GM23338 (cell line): ENCODE measurements at places on chromosomes 2 and 18. TPM values are rescaled to one million over a fixed set of nuclear protein-coding genes. Genes with fewer than 3 reads are reported as not detected.

Gene AKAIN1
- not detected in 2 replicates for polyA plus RNA-seq

Gene GALNT14
- polyA plus RNA-seq, result 5.4 and 5.6 TPM in 2 replicates

- H3K36me3 ChIP-seq, result peaks cover 29% of the 10 kb centered on the region
- DNase-seq, result peak; percentile 96
- H3K27me3 ChIP-seq, result 0 out of 2 replicates have a peak, but pooled peaks cover 7% of the 10 kb centered on the region
- peak within 1 kb of the TSS; percentile 78 for H3K4me3 ChIP-seq
- peaks cover 31% of the 10 kb centered on the region for H3K4me1 ChIP-seq
Measured at GRCh38 chr2:112645310-112646101, at the start of gene SLC20A1. TSS of gene SLC20A1 (plus strand) at chr2:112645939. CDS start at chr2:112646829, 890 bp downstream.

GRCh38 chr2:189276277-189276676 is 96.7 kb upstream of the COL5A2 start:
- H3K4me1 ChIP-seq, result no peaks in the 10 kb centered on the region
- no peak overlapping the region for H3K4me3 ChIP-seq
- H3K36me3 ChIP-seq, result no peaks in the 10 kb centered on the region
- no peaks in the 10 kb centered on the region for H3K27me3 ChIP-seq
- no peak overlapping the region for H3K27ac ChIP-seq
- DNase-seq, result no peak

DNA sequence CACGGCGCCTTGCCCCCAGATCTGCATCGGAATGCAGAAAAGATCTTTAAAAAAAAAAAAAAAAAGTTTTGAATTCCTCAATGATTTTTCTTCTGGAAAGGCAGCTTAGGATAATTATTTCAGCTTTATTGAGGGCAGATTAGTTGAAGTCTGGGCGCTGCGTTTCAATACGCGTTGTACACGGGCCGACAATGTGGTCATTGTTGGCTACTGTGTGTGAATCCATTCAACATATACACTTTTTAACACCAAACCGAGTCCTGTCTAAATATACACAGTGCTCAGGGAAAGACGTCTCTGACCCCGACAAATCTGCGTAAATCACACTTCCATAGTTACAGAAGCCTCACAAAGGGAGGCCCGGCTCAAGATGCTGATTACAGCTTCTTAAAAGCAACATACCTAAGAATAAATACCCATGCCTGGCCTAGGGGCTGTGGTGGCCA is 1.4 kb upstream of the SIX3 start:
- peaks cover 61% of the 10 kb centered on the region for H3K4me1 ChIP-seq
- DNase-seq, result no peak
- H3K27ac ChIP-seq, result no peak overlapping the region
- H3K36me3 ChIP-seq, result no peaks in the 10 kb centered on the region

DNA sequence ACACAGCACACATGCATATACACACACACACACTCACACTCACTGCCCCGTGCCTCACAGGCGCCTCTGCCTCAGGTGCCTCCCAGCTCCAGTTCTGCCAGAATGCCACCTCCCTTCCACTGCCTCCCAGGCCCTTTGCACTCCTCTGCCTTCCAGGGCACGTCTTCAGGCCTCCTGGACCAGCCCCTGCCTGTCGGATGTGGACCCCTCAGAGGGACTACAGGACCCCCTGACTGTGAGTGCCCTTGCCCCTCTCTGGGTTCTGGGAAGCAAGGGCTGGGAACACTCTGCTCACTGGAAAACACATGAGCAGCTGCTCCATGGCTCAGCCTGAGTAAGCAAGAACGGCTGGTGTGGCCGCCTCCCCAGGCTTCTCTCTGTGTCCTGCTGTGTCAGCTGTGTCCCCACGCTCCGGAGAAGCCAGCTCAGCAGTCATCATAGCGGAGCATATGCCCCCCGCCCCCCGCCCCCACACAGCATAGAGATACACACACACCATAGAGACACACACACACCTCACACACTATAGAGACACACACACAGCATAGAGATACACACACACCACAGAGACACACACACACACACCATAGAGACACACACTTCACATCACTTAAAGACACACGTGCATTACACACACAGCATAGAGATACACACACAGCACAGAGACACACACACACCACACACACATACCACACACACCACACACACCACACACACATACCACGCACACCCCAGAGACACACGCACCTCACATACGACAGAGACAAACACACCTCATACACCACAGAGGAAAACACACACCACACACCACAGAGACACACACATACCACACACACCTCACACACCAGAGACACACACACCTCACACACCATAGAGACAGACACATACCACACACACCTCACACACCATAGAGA is 271.3 kb downstream of the CYRIA start:
- H3K4me1 ChIP-seq, result no peaks in the 10 kb centered on the region
- H3K27ac ChIP-seq, result no peak overlapping the region
- H3K36me3 ChIP-seq, result no peaks in the 10 kb centered on the region
- no peak overlapping the region for H3K4me3 ChIP-seq

- no peaks in the 10 kb centered on the region for H3K36me3 ChIP-seq
- no peaks in the 10 kb centered on the region for H3K27me3 ChIP-seq
- DNase-seq, result no peak
- no peaks in the 10 kb centered on the region for H3K4me1 ChIP-seq
- H3K4me3 ChIP-seq, result no peak overlapping the region
- H3K27ac ChIP-seq, result no peak overlapping the region
Measured at GRCh38 chr2:145652571-145653545, 1132.9 kb upstream of the ZEB2 start.

- no peak overlapping the region for H3K4me3 ChIP-seq
- no peak for DNase-seq
- H3K36me3 ChIP-seq, result no peaks in the 10 kb centered on the region
- no peaks in the 10 kb centered on the region for H3K27me3 ChIP-seq
Measured at GRCh38 chr2:48419884-48420511, 110.0 kb upstream of the STON1 start.

GRCh38 chr2:84906108-84906899 is 848 bp downstream of the TMSB10 start:
- H3K27ac ChIP-seq, result peak overlapping the region; percentile 21; the same call in 1 of the 2 replicates
- H3K4me3 ChIP-seq, result peak overlapping the region; percentile 95
- peaks cover 23% of the 10 kb centered on the region for H3K27me3 ChIP-seq
- DNase-seq, result no peak
- H3K36me3 ChIP-seq, result no peaks in the 10 kb centered on the region

DNA sequence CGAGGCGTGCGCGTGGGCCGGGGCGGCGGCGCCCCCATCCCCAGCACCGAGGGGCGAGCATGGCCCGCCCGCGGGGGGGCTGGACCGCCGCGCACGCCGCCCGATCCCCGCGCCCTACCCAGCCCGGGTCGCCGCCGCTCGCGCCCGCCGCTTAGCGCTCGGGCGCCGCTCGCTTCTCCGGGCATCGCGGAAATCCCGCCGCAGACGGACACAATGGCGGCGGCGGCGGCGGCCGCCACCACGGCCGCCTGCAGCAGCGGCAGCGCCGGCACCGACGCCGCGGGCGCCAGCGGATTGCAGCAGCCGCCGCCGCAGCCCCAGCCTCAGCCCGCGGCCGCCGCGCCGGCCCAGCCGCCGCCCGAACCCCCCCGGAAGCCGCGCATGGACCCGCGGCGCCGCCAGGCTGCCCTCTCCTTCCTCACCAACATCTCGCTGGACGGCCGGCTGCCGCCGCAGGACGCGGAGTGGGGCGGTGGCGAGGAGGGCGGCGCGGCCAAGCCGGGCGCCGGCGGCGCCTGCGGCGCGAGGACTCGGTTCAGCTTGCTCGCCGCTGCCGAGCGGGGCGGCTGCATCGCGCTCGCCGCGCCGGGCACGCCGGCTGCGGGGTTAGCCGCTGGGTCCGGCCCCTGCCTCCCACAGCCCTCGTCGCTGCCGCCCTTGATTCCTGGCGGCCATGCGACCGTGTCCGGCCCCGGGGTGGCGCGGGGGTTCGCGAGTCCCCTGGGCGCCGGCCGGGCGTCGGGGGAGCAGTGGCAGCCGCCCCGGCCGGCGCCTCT is 453 bp downstream of the CABLES1 start:
- H3K27me3 ChIP-seq, result peaks cover 22% of the 10 kb centered on the region
- peaks cover 37% of the 10 kb centered on the region for H3K4me1 ChIP-seq
- H3K27ac ChIP-seq, result no peak overlapping the region
- peak overlapping the region; percentile 60 for H3K4me3 ChIP-seq

- DNase-seq, result peak; percentile 15
- H3K36me3 ChIP-seq, result no peaks in the 10 kb centered on the region
- H3K4me3 ChIP-seq, result no peak overlapping the region
Measured at GRCh38 chr2:188978291-188979081, 4.3 kb downstream of the COL3A1 start.

DNA sequence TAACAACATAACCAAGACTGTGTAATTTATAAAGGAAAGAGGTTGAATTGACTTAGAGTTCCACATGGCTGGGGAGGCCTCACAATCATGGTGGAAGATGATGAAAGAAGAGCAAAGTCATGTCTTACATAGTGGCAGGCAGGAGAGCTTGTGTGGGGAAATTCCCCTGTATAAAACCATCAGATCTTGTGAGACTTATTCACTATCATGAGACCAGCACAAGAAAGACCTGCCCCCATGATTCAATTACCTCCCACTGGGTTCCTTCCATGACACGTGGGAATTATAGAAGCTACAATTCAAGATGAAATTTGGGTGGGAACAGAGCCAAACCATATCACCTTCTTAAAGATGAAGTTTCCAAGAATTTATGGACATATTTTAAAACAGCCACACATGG is 2.5 kb upstream of the IL36RN start:
- no peaks in the 10 kb centered on the region for H3K27me3 ChIP-seq
- H3K36me3 ChIP-seq, result no peaks in the 10 kb centered on the region
- no peaks in the 10 kb centered on the region for H3K4me1 ChIP-seq
- no peak for DNase-seq
- H3K4me3 ChIP-seq, result no peak overlapping the region
